ENCODE measurements at places on chromosomes 7 and 10. TPM values are rescaled to one million over a fixed set of nuclear protein-coding genes. Genes with fewer than 3 reads are reported as not detected.

- no peak for DNase-seq
These were observed 257.2 kb downstream of the KIAA1217 start for GRCh38 chr10:24465891-24466818.

GRCh38 chr10:95430231-95430951 is 130.8 kb downstream of the SORBS1 start:
- no peak for DNase-seq

DNA sequence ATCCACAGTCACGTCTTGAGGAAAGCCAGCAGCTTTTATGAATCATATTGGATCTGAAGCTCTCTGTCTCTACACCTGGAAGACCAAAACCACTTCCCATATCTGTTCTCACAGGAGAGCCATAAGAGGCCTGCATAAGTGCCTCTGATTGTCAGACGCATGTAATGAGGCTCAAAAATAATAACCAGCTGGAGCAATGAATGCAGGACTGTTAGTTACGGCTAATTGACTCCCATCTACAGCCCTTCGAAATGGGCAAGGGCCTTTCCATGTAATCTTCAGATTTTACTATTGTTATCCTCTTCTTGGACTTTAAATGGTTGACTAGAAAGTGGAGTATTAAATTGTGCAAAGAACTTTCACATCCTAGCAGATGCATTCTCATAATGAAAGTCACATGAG is 4.4 kb upstream of the SEMA3C start:
- DNase-seq, result no peak

DNA sequence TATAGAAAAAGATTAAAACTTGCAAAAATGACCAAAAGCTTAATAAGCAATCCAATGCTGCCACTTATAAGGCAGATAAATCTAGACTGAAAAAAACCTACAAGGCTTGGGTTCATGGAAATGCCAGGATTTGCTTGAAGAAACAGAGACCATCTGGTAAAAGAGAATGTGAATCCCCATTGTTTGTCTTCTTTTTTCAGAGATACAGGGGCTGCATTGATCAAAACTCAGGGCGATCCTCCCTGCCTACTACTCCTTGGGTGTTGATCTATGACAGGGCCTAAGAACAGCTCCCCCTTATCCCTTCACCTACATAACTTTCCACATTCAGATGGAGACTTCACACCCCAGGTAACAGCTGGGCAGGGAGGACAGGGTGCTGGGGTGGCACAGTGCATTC is 3.3 kb upstream of the TSGA13 start:
- DNase-seq, result no peak

- no peak for DNase-seq
These were observed 44.5 kb downstream of the LRRC18 start for GRCh38 chr10:48894911-48895802.

Gene ZNF22
- 26.9 TPM for total RNA-seq

Gene SLC4A2
- total RNA-seq, result 178 TPM

Gene PTER
- total RNA-seq, result 18.1 TPM

All from upper lobe of right lung (tissue), 1 donor.